Activated CD4-positive, alpha-beta T cell treated with anti-CD3 and anti-CD28 coated beads for 36 hours (primary cell): ENCODE measurements at places on chromosomes 4 and X. TPM values are rescaled to one million over a fixed set of nuclear protein-coding genes. Genes with fewer than 3 reads are reported as not detected.

Gene ADH1C
- not detected for total RNA-seq

Gene RHOXF2
- not detected for total RNA-seq

Gene ZNF182
- 9.3 TPM for total RNA-seq

Gene SLC25A14
- total RNA-seq, result 9.6 TPM

Gene ARX
- not detected for total RNA-seq

DNA sequence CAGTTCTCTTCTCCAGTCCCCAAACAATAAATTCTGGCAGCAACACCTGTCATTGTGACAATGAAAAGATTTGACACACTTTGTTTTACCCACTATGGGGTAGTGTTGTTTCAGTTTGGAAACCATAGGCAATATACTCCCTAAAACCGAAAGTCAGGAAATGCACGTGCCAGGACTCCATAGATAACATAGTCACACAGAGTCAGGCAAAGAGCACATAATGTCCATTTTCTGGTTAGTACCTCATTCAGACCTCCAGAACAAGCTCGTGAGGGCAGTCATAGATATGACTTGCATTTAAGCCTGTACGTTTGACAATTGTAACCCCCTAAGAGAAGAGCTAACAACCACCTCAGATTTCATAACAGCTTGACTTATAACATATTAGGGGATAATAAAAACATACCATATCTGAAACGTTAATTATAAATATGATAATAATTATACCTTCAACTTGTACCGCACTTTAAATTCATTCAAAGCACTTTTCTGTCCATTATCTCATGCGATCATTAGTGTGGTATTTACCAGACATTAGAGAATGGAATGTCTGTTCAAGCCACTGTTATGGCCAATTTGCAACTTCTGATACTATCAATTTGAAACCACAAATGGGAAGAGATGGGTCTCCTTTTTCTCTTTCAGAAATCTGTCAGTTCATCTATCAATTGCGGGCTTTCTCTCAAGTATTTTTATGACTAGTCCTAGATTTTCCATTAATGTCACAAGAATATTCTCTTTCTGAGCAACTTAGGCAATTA, 147.4 kb downstream of the LDB2 start:
- H3K4me1 ChIP-seq, result no peaks in the 10 kb centered on the region
- DNase-seq, result no peak
- H3K27ac ChIP-seq, result no peak overlapping the region
- no peaks in the 10 kb centered on the region for H3K27me3 ChIP-seq

GRCh38 chrX:57267308-57267707, 19.2 kb upstream of the FAAH2 start:
- H3K4me3 ChIP-seq, result no peak overlapping the region
- no peaks in the 10 kb centered on the region for H3K36me3 ChIP-seq
- no peaks in the 10 kb centered on the region for H3K4me1 ChIP-seq

DNA sequence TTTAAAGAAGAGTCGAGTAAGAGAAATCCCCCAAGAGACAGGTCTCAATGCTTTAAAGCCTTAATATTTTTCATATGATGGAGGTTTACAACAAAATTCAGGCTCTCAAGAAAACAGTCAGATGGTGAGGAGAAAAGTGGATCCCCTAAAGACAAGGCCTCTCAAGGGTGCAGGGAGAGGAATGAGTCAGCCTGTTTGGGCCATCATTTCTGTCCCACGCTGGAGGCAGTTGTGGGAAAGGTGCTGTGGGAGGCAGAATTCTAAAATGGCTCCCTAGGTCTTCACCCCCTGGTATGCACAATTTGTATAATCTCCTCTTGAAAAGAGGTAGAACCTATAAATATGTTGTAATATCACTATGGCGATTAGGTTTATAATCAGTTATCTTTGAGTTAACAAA, 4.6 kb upstream of the TIFA start:
- no peaks in the 10 kb centered on the region for H3K27me3 ChIP-seq
- DNase-seq, result peak; percentile 70
- no peak overlapping the region for H3K4me3 ChIP-seq
- H3K36me3 ChIP-seq, result peaks cover 9% of the 10 kb centered on the region
- peak overlapping the region; percentile 93 for H3K27ac ChIP-seq

DNA sequence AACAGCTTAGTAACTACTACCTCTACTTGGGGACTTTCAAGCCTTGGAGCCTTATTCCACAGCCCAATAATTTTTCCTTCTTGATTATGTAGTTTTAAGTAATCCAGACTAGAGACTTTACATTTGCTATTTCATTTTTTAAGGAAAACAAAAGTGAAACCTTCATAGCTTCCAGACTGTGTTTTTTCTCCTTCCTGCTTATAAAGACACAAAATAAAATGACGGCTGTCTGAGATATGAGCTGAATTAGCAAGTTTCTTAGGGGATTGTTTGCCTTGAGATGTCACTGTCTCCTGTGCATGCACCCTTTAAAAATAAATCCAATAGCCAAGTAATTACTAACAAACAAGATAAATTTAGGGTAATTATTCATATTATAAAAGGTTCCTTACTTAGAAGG, 78.8 kb upstream of the PACRGL start:
- H3K4me3 ChIP-seq, result no peak overlapping the region
- DNase-seq, result no peak
- H3K27ac ChIP-seq, result no peak overlapping the region
- H3K27me3 ChIP-seq, result peaks cover 8% of the 10 kb centered on the region
- H3K4me1 ChIP-seq, result peaks cover 3% of the 10 kb centered on the region

DNA sequence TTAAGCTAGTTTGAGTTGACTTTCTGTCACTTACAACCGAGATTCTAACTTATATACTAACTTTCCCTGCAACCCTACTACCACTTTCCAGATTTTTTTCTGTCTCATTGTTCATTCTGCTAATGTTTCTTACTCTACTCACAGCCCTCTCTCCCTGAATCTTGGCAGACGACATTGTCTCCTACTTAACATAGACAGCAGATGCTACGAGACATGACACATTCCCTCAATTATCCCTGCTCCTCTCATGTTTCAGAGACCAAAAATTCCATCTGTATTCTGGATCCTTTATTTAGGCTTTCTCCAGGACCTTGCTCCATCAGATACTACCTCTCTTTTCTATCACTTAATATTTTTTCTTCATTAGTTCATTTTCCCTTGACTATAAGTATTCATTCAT, 379.1 kb upstream of the TEX13C start:
- H3K4me1 ChIP-seq, result no peaks in the 10 kb centered on the region
- no peak overlapping the region for H3K27ac ChIP-seq
- no peaks in the 10 kb centered on the region for H3K36me3 ChIP-seq
